ENCODE measurements at places on chromosomes 4 and X.
A peak's percentile ranks its signal among the peaks of the same experiment; 100 is the strongest.

DNA sequence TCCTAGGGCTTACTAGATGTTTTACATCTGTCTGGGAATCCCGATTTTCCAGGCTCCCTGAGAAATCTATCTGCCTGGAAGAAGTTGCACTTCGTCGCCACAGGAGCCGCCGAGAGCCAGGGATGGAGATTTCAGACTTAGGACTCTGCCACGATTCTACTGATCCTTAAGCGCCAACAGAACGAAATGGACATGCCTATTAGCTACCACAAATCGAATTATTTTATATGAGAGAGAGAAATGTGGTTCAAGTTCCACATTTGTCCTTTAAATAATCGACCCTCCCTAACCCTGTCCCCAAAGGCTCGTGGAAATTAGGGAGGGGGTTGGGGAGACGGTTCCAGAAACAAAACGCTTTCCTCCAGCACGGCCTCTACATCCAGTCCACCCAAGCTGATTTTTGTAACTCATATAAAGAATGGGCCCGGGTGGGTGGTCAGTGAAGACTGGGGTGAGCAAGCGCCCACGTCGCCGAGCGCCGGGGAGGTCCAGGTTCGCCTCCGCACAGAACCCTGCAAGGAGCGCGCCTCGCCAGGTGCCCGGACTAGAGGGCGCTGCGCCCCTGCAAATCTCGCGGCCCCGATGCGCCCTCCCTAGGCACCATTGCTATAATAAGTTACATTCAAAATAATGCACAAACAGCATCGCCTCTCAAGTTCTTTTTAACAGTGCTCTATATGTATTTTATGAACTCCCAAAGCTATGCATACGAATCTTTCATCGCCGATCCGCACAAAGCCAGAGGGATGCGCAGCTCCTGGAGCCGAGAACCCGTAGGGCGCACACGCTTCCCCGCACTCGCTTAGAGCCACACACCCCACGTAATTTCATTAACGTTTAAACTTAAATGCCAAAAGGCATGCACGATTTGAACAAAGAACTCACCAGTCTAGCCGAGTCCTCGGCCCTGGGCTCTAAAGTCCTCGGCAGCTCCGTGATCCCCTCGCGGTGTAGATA is 2.1 kb upstream of the FAT1 start:
- no peak for DNase-seq

GRCh38 chr4:151801547-151802516 is 41.0 kb upstream of the GATB start:
- peak; percentile 17 for DNase-seq

GRCh38 chr4:73891739-73892405 is 22.7 kb downstream of the CXCL1 start:
- no peak for DNase-seq

GRCh38 chr4:113641025-113641431 is 120.5 kb downstream of the CAMK2D start:
- DNase-seq = no peak

- DNase-seq = no peak
These were observed 157.7 kb downstream of the PAPSS1 start for GRCh38 chr4:107562316-107562715.

GRCh38 chr4:140937866-140938265 is 181.7 kb upstream of the TBC1D9 start:
- DNase-seq = no peak

DNA sequence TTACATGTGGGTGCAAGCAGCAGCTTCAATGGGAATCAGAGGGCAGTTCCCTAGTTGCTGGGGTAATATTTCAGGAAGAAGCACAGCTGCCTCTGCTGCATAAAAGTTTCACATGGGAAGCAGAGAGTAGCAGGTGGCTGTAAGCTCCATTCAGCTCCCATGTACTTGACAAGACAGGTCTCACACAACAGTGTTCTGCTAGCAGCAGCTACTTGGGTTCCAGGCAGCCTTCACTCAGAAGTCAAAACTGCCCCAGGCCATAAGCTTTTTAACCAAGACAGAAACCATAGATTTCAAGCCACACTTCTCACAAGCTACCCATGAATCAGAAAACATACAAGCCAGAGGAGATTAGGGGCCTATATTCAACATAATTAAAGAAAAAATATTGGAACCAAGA is 41.4 kb upstream of the SPIN2A start:
- no peak for DNase-seq

DNA sequence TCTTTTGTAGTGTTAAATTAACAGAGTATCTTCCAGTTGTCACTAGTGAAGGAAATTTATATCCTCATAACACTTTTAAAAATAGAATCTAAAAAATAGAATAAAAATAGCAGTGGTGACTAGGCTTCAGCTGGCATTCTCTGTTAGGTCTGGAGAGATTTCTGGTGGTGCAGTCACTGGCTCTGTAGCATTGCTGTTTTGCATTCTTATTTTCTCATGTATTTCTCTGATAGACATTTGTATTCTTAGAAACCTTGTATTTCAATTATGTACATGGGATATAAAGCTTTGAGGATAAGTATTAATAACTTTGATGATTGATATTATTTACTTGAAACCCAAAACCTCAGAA is 87.6 kb downstream of the TMEM131L start:
- no peak for DNase-seq

DNA sequence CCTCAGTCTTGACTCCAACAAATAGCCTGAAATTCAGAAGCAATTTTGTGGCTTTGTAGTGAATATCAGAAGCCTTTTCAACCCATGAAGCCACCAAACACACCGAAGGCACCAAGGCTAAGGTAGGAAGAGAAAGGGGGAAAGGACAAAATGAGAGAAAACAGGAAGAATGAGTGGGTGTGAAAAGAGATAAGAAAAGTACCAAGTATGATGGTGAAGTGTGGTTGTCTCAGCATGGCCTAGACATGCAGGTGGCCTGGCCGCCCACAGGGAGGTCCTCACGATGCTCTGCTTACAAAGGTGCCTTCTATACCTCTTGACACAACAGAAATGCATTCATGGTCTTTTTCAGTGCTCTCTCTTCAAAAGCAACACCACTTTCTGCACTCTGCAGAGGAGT is 34.9 kb downstream of the ACSL1 start:
- DNase-seq = no peak

DNA sequence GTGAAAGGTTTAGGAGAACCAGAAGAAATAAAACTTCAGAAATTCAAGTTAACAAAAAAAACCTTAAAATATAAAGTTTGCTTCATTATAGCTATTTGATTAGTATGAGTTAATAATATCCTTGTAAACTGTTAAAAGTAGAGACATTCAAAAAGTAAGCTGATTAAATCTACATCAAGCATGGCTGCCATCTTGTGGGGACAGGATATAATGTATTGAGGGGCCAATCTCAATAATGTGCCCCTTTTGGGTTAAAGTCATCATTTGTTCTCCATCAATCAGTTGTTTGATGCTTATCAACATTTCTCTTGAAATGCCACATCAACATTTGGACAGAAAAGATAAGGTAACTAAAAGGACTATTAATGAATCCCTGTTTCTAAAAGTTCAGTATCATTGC is 4.6 kb upstream of the GRID2 start:
- no peak for DNase-seq

GRCh38 chr4:83581411-83582288 is 45.7 kb downstream of the GPAT3 start:
- no peak for DNase-seq

DNA sequence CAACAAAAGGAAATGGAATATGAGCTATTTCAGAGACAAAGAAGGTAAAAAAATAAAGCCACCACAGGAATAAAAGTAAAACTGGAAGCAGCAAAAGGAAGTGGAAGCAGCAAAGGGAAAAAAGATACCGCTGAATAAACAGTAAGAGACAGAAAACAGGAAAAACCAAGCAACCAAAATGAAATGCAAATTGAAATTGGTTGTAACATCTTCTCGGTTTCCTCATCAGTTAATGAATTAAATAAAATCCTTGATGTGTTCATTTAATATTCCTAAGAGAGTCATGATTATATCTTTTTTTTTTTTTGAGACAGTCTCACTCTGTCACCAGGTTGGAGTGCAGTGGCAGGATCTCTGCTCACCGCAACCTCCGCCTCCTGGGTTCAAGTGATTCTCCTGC is 132.8 kb downstream of the DLG3 start:
- DNase-seq = no peak

GRCh38 chr4:146073517-146073916 is 102.0 kb upstream of the LSM6 start:
- DNase-seq = no peak

DNA sequence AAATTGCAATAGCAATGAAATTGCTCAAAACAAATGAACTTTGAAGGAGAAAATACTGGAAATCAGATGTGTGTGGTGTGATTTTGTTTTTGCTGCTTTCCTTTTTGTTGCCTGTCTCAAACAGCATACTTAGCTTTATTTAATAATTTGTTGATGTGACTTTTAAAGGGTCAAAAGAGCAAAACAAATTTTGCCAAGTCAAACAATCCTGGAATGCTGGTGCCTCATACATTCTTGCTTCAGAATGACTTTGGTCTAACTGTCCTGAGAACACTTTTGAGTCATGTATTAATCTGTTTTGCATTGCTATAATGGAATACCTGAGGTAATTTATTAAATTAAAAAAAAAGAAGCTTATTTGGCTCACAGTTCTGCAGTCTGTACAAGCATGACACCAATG is 3.4 kb downstream of the PF4V1 start:
- DNase-seq = no peak

DNA sequence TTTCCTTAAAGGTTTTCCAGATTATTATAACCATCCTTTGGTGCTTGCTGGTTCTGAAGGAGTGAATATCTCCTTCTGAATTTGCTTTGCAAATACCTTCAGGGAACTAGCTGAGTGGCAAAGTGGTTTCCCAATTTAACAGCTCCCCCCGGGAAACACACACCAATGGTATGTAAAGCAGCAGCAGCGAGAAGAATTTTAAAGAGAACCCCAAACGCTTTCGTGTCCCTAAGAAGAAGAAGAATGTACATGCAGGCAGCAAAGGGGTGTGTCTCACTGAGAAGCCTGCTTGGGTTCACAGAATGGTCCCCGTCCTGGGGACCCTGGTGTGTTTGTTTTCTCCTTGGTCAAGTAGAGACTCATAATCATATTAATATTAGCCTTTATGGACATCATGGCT is 4.2 kb upstream of the AKAP17A start:
- DNase-seq = no peak

- DNase-seq = no peak
These were observed 68.5 kb downstream of the GALNT7 start for GRCh38 chr4:173237152-173237551.

DNA sequence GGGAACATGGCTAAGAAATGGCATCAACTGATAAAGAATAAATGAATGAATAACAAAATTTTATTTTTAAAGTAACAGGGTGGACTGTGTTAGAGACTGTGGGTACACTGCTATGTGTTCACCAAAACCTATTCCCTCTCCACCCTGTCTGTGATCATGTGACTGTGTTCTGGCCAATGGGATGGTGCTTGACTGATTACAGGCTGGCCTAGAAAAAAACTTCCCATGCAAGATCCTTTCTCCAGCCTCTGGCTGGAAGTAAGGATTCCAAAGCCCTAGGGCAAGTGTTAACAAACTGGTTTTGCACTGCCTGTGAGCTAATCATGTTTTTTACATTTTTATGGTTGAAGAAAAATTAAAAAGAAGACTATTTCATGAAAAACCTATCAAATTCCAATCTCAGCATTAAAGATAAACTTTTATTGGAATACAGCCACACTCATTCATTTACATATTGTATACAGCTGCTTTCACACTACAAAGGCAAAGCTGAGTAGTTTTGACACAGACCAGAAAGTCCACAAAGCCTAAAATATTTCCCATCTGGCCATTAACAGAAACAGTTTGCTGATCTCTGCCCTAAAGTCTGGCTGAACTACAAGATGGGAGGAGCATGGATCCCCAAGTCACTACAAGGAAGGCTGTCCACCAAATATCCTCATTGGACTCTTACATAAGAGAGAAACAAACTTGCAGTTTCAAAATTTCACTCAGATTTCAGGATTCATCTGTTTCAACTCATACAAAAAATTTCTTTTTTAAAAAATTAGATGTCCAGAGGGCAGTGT is 133.2 kb downstream of the ARHGAP6 start:
- no peak for DNase-seq

DNA sequence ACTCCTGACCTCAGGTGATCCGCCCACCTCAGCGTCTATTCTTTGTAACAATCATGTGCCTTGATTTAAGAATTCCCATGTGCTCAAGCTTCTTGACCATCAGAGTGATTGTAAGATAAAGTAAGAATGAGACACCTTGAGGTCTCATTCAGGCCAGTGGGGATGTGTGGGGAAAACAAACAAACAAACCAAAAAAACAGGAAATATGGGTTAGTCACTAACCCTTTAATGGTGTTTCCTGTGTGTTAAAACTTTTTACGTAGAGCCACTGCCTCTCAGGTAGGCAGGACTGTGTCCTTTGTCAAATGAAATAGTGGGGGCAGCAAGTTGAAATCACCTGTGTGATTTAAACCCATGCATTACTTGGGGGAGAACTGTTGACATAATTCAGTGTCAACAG is 91.5 kb upstream of the DHRSX start:
- DNase-seq = no peak

GRCh38 chr4:98166025-98166730 is 22.9 kb upstream of the STPG2 start:
- no peak for DNase-seq

DNA sequence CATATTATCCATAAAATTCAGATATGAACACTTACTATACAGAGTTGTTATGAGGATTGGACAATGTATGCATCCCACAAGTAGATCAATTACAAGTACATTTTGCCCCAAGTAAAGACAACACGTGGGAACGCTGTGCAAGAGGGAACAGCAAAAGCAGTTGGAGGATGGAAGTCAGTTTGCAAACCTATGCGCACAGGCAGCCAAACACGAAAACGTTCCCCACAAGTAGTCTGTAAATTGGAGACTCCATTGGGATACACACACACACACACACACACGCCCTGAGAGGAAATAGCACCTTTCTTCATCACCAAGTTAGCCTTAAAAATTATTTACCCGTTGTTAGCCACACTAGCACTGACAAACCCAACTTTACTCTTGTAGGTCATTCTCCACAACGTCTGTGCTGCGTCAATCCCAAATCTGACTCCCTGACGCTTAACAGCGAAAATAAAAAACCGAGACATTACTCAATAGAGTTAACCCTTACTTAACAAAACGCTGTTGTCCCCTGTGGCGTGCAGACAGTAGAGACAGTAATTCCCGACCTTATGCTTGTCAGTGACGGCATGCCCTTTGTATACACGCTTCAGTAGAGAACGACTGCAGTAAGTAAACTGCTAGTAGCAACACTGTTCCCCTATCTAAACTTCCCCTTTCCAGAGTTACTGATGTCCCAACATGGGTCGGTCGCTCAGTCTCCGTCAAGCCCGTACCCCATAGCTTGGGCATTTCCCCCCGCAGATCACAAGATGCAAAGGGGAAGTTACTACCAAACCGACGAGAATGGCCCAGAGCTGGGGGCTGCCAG is 730 bp downstream of the MANBA start:
- no peak for DNase-seq

GRCh38 chrX:43881410-43882293 is 598 bp downstream of the MAOB start:
- no peak for DNase-seq

- DNase-seq = no peak
These were observed 41.7 kb downstream of the SMIM20 start for GRCh38 chr4:25955705-25956104.
